ENCODE measurements at places on chromosomes 7 and 10.

DNA sequence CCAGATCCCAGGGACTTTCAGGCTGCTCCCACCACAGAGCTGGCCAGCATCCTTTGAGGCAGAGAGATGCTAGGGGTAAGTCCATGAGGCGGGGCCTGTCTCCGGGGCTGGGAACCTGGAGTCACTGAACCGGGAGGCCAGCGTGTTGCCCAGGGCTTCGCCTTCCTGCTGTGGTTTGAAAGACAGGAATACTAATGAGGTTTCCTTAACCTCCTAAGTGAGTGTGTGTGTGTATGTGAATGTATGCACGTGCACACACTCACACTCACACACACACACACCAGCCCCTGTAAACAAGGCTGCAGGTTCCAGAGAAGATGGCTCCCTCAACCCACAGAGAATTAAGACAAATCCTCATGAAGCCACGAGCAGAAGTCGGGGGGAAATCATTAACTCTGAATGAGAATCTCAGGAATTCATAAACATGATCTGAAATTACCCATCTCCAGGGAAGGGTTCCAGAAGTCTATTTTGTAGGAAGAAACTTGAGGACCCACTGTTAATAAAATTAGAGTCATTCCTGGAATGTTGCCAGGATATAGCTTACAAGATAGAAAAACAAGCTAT lies 20.3 kb upstream of the PFKP start:
- DNase-seq = no peak

DNA sequence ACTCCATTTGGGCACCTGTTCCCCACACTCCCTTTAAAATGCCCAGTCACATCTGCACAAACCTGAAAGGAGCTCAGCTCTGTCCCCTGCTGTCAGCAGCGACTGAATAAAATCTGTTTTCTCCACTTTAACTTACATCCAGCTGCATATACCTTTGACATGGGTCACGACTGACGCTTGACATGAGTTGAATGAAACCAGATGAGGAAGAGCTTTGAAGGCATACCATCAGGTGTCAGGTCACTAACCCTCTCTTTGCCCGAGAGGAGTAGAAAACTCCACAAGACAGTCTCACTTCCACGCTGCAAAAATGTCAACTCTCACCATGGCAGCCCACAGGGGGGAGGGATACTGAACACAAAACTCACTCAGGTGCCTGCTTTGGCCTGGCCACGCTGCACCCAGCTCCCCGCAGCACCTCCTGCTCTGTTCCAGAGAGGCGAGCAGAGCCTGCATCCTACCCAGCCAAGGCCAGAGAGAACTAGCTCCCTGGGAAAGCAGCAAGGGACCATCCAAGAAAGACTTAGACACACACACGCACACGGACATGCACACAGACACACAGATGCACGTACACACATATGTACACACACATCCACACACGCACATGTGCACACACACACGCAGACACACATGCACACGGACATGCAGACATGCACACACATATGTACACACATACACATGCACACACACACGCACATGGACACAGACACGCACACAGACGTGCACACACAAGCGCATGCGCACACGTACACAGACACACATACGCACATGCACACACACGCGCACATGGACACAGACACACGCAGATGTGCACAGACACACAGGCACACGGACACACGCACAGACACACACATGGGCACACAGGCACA lies 191.0 kb downstream of the MAD1L1 start:
- no peak for DNase-seq

GRCh38 chr7:132519936-132520335 lies 56.3 kb downstream of the PLXNA4 start:
- no peak for DNase-seq

DNA sequence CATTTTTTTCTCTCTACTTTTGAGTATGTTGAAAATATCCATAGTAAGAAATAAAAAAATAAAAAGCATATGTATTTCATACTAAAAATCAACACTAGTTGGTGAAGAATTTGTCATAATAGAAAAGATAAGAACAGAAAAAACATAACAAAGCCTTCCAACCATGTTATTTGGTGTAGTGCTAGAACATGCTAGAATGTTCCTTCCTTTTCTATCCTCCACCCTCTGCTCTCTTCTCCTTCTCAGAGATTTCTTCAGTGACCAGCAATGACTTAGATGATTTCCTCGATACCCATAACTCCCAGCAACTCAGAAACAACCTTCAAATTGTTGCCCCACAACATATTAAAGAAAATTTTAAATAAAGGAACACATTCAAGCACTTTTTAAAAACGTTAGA lies 2.6 kb downstream of the ZC3HAV1 start:
- DNase-seq = no peak

GRCh38 chr7:5656233-5656632 lies 125.2 kb downstream of the RNF216 start:
- DNase-seq = no peak

DNA sequence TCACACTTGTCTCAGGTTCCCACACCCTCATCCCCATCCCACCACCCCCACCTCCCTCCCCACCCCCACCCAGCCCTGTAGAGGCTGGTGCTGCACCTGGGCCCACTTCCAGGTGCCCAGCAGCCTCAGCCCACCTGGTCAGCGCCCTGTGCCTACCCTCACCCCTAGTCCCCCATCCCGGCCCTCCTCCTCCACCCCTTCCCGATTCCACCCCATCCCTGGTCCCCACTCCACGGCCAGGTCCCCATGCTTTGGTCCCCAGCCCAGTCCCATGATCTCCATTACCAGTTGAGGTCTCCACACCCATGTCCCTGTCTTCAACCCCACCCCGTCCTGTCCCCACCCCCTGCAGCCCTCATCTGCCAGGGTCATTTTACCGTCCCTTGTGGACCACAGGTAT lies 24.6 kb upstream of the CNPY1 start:
- DNase-seq = no peak

- no peak for DNase-seq
These were observed 154.5 kb upstream of the MAGI2 start for GRCh38 chr7:79608005-79608404.

DNA sequence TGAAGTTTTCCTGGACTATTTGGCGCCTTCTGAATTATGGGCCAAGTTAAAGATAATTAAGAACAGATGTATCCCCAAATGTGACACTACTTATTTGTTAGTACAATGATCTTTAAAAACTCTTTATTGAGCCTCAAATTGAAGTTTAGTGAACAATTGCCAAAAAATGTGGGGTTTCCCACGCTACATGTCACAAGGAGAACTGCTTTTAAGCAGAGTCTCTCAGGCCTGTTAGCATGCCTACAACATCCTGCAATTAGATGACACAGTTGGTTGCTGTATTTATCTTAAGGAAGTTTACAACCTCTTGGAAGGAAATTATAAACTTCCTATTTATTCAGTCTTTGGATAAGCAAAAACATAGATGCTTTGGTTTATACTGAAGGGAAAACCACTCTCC lies 733.0 kb downstream of the TNS3 start:
- DNase-seq = no peak

DNA sequence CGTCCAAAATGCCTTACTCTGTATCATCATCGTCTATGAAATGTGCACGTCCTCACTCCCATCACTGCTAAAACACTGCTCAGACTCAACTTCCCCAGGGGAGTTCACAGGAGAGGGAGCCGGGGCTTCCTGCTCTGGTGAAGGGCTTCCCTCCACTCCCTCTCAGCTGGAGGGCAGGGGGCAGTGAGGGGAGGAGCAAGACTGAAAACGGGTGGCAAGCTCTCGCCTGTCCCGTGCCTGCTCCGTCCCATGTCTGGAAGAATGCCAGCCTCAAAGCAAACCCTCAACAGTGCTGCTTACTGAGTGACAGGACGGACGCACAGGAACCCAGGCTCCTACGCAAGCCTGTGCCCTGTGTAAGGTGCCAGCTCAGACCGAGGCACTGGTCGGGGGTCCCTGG lies 25.1 kb downstream of the PRKAG2 start:
- no peak for DNase-seq

DNA sequence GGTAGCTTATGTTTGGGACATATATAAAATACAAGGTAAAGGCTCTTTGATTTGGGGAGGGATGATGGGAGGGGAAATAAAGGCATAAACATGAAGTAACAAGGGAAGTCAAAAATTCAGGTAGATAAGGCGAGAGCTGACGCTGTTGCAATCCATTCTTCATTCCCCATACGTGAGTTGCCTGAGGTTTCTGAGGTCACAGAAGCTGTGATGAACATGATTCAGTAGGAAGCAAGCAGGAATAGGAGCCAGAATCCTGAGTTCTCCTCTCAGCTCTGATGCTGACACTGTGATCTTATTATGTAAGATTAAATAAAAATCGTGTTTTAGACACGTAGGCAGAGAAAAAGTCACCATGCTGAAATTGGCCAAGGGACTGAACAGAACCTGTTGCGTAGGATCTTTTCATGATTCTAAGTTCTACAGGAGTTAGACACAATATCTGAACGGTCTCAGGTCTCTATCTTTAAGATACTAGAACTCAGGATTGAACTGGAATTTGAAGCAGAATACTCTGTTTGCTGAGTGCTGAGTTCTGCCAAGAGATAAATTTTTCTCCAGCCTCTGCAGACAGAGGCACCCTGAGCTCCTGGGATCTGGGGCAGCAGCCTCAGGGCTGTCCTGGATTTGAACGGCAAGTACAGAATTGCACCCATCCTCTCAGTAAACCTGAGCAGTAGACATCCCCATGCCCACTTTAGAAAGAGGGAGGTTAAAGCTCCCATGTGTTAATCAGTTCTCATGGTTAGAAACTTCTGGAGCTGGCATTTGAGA lies 21.0 kb downstream of the KLF6 start:
- no peak for DNase-seq

- DNase-seq = no peak
These were observed 13.7 kb upstream of the NODAL start for GRCh38 chr10:70455213-70455630.

GRCh38 chr7:149880638-149881311 lies 7.0 kb downstream of the ATP6V0E2 start:
- DNase-seq = no peak

Data from stimulated activated naive CD8-positive, alpha-beta T cell treated with anti-CD3 and anti-CD28 coated beads, Interleukin-15, amount 100 ng/mL, for 72 hours (primary cell).